ENCODE measurements at places on chromosomes 11 and 22.

GRCh38 chr11:60925868-60926267, 1.6 kb downstream of the TMEM132A start:
- peak; percentile 66 for DNase-seq

GRCh38 chr11:75919525-75919924, 104.5 kb downstream of the UVRAG start:
- DNase-seq = peak; percentile 27

DNA sequence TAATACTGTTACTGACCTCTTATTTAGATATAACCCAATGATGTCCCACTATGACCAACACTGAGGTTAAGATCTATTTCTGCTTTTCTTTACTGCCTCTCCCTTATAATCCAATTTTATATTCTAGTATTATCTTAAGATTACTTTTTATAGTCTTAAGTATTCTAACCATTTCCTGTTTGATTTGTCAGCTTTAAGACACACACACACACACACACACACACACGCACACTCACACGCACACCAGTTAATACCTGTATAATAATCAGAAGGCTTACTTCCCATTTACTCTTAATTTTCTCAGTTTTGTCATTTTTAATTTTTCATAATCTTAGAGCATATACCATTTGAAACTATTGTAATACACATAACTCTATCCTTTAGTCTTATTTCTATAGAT, 226.0 kb upstream of the C11orf87 start:
- peak; percentile 33 for DNase-seq

DNA sequence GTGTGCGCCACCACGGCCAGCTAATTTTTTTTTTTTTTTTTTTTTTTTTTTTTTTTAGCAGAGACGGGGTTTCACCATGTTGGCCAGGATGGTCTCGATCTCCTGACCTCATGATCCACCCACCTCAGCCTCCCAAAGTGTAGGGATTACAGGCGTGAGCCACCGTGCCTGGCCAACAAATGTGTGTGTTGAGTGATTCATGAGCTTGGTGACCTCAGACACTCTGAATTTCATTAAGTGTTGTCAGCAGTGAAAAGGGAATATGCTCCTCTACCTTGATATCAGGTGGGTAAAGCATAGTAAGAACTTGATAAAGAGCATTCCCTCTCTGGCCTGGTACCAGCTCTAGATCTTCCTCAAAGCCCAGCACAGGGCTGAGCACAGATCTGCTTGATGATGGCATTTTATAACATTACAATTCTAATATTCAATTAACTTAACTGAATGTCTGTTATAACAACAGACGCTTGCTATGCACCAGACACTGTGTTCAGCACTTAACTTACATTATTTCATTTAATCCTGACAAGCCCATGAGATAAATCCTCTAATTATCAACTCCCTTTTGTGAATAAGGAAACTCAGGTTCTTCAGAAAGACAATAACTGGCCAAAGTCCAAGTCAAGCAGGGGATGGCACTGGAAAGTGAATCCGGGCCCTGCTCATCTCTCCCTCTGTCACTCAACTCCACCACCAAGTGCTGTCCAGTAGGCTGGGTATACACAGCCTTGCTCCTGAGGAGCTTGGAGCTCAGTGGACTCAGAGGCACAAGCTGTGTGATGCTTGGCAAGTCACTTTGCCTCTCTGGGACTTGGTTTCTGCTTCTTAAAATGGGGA, 13.0 kb downstream of the TBC1D10A start:
- no peak for DNase-seq

DNA sequence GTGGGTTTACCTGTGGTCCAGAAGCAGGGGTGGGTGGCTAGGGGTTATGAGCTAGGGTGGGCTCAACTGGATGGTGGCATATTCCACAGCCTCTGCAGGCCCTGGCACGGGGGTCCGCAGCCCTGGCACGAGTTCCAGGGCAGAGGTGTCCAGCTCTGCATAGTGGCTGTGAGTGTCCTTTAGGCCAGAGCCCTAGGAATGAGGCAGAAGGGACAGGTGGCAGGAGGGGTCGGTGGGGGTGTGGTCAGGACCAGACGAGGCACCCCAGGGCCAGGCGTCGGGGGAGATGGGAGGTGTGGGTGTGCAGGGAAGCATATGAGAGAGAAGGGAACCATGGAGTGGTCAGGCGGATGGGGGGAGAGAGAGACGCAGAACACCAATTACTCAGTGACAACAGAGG, 99.9 kb downstream of the NECTIN1 start:
- DNase-seq = no peak

GRCh38 chr22:24185501-24186351, 4.4 kb downstream of the SUSD2 start:
- DNase-seq = no peak

DNA sequence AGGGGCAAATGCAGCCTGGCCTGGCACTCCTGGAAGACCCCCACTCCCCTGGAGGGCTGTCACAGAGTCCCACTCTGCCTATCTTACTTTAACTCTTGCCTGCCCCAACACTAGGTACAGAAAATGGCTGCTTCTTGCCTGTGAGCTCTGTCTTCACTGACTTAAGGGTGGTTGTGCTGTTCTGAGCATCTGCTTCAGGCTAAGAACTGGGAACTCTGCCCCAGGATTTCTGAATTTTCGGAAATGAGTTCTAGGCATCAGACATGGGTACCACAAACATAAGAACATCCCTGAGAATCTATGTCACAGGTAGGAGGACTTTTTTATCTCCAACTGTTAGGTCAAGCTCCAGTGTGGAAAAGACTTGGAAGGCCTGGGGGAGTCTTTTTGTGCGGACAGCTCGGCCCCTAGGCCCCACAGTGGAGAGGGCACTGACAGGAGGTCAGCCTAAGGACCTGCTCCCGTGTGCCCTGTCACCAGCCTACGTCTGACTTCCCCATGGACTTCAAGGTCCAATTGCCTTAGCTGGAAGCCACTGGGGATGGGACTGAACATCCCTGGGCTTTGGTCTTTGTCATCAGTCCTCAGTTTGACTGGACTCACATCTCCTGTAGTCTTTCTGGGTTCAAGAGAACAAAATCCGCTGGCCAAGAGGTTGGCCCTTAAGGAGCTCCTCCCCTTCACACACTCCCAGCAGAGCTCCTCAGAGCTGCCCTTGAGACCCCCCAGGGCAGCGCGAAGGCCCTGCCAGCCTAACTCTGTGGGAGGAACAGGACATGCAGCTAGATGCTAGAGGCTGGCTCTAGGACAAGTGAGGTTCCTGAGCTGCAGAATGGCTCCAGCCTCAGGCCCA, 31.9 kb downstream of the PPP2R1B start:
- DNase-seq = no peak

GRCh38 chr11:114192841-114193389, 103.3 kb upstream of the NNMT start:
- no peak for DNase-seq

- no peak for DNase-seq
Observed at GRCh38 chr22:23467721-23468294, 112.3 kb downstream of the IGLL1 start.

DNA sequence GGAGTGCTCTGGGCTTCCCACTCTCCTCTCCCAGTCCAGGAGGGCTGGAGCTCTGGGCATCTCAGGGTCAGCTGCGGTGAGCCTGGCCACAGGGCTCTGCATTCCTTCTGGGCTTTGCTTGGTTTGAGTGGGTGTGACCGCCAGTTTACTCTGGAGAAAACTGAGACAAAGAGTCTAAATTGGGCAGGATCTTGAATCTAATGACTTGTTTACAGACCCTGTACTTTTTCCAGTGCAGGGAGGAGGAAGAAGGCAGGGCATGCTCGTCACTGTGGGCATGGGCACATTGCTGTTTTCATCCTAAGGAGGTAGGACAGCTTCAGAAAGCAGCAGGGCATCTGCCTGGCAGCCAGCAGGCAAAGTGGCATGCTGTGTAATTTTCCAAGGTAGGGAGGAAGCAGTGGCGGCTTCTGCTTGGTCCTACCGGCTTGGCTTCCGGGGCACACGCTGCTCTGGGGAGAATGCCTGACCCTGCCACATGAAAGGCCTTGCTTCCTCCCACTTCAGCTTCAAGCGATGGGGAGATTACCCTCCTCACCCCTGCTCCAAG, 22.9 kb downstream of the FLI1 start:
- DNase-seq = peak; percentile 56

DNA sequence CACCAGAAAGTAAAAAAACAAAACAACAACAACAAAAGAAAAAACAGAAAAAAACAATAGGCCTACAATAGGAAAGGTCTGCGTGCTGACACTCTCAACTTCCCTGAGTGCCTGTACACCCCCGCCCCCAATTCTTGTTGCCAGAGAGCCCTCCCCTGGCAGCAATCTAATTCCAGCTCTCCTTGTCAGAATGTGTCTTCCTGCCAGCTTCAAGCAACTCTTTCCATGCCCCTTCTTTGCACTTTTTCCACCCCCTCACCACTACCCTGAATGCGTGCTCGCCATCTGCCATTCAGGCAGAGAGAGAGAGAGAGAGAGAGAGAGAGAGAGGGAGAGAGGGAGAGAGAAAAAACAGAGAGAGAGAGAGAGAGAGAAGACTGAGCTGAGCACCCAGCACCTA, 245.0 kb downstream of the KIRREL3 start:
- no peak for DNase-seq

DNA sequence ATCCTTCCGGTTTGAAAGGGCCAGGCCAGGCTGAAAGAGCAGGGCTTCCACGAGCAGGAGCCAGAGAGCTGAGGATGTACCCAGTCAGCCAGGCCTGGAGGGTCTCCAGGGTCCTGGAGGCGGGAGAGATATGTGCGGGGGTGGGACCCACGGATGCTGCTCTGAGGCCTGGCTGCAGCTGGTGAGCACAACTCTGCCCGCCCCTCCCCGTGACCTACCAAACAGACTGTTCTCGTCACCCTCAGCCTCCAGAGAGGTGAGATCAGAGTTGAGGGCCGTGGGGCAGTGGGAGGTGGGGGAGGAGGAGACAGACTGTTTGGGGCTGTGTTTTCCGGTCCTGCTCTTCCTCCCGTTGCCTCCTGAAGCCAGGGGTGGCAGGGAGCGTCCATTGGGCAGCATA, 42.2 kb downstream of the TRIOBP start:
- peak; percentile 83 for DNase-seq

GRCh38 chr11:10809373-10810160, 841 bp upstream of the EIF4G2 start:
- DNase-seq = peak; percentile 79

DNA sequence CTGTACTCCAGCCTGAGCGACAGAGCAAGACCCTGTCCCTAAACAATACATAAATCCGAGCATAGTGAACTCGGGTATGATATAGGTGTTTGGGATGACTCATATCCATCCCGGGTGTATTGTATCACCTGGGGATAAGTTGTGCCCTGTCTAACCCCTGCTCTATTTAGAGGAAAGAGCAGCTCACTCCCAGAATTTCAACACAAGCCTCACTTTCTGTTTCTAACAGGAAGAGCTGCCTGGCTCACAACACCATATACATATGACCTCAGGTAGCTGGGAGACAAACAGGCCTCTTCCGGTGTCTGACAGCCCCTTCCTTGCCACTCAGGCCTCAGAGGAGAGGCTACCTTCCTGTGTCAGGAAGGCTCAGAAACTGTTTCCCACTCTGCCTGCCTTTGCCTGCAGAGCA, 9.9 kb upstream of the MICALL1 start:
- peak; percentile 50 for DNase-seq

DNA sequence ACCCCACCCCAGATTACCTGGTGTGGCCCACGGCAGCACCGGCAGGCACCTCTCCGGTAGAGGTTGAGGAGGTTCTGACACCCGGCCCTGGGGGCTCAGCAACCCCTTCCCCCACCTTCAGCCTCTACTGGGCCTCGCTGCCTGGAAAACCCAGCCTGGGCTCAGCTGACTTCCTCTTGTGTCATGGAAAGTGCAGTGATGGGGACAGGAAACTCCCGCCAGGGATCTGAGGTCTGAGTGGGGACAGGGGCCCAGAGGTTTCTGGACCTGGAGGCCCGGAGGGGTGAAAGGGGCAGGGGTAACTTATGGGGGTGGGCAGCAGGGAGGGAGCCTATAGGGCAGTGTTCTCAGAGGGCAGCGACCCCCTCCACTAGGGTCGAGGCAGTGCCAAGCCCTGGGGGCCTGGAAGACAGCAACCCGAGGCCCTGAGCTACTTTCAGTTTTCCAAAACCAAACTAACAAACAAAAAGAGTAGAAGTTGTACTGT, 10.0 kb upstream of the CD5 start:
- DNase-seq = no peak

DNA sequence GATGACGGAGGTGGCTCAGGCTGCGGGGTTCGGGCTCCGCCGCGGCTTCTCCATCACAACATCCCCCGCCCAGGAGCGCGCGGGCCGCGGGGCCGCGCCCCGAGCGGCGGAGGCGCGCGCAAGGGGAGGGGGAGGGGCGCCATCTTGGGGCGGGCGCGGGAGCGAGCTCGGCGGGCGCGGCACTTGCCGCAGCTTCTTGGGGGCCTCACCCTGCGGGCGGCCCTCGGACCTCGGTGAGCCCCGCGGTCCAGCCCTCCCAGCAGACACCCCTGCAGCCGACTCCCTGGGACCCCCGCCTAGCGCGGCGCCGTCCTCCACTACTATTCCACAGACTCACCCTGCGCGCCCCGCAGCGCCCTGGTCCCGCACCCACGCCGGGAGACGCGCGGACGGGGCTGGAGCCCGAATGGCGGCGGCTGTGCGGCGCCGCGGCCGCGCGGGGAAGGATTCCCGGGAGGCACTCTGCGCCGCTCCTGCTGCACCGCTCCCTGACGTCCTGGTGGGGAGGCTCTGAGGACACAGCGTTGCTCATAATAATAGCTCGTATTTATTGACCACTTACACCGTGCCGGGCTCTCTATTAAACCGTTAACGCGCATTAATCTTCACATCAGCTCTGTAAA, at the start of gene APBB1:
APBB1 (minus strand) TSS at position 86 of the 623 bp plus-strand sequence. CDS start 7,747 bp downstream, outside the sequence.
- peak; percentile 50 for DNase-seq

GRCh38 chr11:48044577-48044976, 64.2 kb downstream of the PTPRJ start:
- no peak for DNase-seq

DNA sequence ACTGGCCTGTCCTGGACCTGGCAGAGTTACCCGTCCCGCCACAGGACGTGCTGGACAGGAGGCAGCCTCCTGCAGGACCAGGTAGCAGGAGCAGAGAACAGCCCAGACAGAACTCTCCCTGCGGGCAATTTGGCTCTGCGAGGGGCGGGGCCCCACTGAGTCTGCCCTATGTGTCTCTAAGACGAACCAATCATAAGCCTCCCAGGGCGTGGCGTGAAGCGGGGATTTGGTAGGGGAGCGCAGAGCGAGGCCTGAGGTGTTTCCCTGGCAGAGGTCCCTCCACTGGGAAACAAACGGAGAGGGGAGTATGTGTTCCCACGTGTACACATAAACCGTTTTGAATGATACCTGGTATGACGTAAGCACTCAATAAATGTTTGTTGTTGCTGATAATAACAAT, 7.4 kb downstream of the CD82 start:
- DNase-seq = no peak

DNA sequence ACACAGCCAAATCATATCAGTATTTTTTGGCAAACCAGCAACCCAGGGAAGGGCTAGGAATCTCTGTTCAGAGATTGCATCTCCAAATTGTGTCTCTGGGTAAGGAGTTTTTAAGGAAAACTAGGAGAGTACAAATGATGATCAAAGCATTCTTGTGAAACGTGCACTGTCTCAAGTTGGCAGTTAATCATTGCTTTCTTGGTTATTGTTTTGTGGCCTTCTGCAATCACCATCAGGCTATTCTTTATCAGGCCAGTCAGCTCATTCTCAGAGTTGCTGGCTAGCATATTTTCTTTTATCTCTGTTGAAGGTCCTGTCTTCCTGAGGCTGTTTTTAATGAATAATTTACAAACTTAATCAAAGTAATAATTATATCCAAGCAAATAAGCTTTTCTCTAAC, 129.1 kb upstream of the CCDC179 start:
- DNase-seq = no peak

GRCh38 chr11:22677153-22677903, 10.9 kb downstream of the GAS2 start:
- no peak for DNase-seq

GRCh38 chr11:79594834-79595233, 154.0 kb upstream of the TENM4 start:
- DNase-seq = no peak

All from fibroblast of pulmonary artery (primary cell).